T-helper 2 cell (primary cell): ENCODE measurements at places on chromosomes 12 and 14.

GRCh38 chr14:86038387-86039042 lies 508.6 kb downstream of the FLRT2 start:
- peak; percentile 0 for DNase-seq

DNA sequence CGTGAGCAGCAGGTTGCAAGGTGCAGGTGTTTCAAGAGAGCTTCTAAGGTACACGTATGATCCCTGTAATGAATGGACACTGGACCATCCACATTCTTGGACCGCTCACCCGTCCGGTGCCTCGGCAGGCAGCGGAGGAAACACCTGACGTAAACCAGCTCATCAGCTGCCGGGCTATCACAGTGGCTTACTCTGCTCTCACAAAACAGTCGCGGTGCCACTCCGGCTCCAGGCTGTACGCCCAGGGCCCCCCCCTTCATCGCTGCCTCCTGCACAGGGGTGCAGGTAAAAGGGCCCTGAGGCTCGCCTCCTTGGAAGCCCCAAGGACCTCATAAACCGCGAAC lies 436 bp downstream of the VPS33A start:
- peak; percentile 71 for DNase-seq

DNA sequence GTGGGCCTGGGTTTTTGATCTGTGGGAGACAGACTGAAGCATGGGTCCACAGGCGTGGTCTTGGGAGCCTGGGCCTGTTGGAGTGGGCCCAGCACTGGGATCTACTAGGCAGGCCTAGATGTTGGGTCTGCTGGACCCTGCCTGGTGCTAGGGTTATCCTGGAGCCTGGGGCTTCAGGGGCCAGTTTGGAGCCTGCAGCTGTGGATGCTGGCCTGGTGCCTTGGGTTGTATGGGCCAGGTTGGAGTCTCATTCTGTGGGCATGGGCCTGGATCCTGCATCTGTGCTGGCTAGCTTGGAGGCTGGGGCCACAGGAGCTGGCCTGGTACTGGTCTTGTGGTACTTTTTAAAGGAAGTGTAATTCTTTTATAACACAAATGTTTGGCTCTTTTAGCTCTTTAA lies 68.0 kb downstream of the GPHN start:
- no peak for DNase-seq

DNA sequence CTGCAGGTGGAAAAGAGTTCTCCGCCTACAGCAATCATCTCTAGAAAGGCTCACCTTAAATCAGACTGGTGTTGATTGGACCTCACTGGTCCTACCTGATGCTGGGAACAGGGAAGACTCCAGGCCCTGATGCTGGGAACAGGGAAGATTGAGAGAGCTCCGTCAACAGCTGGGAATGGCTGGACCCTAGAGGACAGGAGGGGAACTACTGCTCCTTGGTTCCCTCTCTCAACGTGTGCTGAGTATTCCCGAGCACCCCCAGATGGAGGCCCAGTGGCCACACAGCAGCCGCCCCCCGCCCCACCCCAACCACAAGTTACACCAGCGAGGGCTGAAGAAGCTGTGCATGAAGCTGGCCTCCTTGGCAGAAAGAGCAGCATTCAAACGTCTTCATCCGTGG lies 240.3 kb downstream of the SLC15A4 start:
- no peak for DNase-seq

GRCh38 chr12:104243551-104243950 lies 28.0 kb downstream of the TXNRD1 start:
- DNase-seq, result no peak

DNA sequence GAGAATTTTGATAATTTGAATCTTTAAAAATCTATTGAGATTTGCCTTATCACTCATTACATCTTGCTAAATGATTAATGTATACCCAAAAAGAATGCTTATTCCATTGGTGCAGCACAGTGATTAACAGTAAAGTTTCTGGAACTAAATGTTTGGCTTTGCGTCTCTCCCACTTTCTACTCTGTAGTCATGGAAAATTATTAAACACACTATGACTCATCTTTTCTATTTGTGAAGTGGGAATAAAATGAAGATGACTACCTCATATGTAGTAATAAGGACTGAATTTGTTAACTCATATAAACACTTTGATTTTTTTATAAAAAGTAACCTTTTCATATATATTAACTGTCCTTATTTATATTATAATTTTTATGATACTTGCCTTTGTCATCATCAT lies 118.1 kb downstream of the RERGL start:
- DNase-seq, result no peak

DNA sequence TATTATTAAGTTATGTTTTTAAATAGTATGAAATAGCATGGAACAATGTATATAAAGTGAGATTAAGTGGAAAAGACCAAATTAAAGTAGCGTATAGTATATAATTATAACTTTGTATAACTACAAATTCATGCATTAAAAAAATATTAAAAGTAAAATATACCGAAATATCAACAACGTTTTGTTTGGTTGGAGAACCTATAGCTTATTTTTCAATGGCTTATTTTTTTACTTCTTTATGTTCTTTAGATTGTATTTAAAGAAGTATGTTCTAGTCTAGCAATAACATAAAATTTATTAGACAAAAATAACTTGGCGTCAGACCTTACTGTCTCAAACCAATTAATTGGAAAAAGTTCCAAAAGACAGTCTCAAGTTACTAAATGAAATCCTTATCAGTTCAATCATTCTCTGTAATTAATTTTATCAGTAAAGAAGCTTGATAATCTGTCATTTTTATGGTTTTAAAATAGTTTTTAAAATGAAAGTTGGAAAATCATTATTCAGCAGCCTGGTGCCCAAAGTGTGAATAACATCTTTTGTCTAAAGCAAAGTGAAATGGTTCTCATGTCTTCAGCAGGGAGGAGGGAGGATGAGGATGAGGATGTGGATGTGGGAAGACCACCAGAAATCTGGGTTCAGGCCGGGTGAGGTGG lies 46.7 kb downstream of the IRAK3 start:
- no peak for DNase-seq

DNA sequence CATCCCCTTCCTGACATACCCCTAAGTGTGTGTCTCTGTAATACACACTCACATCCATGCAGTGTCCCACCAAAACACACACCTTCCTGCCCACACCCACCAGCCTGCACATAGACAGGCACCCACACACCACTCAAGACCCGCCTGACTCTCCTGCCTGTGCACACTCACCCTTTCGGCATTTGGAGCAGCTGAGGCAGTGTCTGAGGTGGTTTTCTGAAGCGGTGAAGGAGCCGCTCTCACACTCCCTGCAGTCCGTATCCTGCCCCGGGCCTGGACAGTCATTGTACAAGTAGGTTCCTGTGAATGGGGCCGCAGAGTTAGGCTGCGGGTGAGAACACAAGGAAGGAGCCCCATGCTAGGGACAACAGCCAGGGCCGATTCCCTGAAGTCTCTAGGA lies 8.3 kb downstream of the TNFRSF1A start:
- DNase-seq, result no peak

DNA sequence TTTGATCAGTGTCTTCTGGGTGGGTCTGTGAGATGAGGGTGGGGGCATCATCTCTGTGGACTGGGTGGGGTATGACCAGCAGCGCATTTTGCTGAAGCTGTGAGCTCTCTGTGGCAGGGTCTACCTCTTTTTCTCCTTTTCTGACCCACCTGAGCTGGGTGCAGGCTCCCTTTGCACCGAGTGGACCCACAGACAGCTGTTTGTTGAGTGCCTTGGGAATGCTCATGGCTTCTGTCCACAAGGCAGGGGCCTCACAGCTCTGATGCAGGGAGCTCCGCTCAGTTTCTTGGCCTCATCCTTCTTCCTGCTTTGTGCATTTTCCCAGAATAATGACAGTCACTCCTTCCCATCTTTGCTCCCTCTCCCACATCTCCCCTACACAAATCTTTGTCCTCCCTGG lies 380.6 kb downstream of the DPF3 start:
- no peak for DNase-seq

DNA sequence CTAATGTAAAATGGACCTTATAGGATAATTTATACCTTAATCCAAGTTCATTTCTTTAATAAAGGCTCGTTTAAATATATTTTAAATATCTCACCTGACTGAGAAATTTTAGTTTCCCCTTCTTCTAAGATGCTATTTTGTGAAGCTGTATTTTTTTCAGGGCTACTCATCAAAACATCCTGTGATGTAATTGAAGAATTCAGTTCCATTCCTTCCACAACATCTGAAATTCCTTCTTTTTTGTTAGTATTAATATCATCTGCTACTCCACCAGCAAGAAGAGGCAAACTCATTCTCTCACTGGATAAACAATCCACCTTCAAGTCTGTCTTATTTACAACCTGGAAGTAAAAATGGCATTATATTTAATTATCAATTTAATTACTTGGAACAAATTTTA lies 22.5 kb downstream of the LGALS3 start:
- DNase-seq, result no peak

DNA sequence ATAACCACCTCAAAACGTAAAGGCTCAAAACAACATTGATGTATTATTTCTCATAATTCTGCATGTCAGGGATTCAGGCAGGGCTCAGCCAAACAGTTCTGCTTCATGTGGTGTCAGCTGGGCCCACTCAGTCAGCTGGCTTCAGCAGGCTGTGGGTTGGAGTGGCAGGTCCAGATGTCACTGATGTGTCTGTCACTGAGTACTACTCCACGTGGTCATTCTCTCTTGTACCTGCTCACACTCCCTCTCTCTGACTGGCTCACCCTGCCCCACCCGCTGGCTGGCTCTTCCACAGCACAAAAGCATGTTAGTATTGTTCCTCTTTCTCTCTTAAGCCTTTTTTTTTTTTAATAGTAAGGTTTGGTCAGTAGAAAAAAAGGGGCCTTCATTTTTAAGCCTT lies 182.4 kb downstream of the DICER1 start:
- DNase-seq, result no peak

DNA sequence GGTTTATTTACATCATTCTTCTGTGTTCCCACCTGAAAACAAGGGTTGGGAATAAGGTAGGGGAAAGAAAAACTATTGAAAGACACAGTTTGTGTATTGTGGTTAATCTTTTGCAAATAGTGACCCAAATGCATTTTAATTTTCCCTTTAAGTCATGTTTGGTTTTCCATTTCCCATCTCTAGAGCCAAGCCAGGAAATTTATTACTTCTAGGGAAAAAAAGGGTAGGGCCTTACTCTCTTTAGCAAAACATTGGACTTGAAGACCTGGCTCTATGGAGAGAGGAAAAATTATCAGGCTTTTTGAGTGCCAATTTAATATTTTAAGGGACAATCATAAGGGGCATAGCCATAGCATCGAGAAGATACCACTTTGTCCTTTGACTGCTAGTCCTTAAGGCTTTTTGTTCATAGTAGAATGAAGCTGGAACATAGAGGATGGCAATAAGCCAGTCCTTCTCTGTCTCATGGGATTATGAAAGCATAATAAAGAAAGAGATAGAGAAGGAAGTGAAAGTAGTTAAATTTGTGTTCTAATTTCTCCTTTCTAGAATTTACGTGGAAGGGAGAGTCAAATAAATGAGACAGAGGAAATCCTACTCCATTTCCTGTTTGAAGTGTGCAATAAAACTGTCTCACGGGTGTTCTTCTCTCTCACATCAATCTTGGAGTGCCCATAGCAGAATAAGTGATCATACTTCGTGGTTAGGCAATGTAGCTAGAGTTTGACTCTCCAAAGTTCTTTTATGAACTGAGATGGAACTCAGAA lies 50.9 kb upstream of the PPFIA2 start:
- DNase-seq, result no peak

DNA sequence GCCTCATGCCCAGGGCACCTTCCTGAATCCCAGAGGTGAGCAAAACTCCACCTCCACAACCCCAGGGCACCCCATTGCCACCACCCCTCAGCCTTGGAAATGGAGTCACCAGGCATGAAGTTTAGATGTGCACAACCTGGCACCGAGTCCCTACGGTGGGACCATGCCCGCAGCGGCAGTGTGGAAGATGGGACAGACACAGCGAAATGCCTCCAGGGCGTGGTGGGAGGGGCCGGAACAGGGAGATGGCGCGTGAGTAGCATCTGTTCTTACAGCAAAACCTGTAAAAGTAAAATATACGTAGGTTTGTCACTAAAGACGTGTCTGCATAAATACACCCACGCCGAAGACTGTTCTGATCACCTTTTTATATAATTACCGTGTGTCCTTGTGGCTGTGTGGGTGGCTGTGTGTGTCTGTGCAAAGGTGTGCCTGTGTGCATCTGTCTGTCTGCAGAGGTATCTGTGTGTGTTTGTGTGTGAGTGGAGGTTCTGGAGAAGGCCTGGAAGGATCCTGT lies 17.4 kb upstream of the DEGS2 start:
- no peak for DNase-seq

DNA sequence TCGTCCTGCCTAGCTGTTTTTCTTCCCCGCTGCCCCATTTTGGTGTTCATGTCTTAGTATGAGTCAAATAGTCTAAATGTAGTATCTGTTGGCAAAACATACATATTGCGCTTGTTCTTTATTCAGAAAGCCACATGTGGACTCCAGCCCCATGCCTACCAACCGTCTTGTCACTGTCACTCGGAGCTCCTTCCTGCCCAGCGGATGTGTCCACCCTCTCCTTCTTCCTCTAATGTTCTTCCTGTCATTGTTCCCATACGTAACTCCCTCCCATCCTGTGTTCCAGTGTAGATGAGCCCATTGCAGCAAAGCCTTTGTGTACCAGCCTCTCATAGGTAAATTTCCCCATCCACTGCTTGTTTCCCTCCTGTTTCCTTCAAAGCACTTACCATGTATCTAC lies 120.5 kb downstream of the TMX1 start:
- DNase-seq, result no peak

DNA sequence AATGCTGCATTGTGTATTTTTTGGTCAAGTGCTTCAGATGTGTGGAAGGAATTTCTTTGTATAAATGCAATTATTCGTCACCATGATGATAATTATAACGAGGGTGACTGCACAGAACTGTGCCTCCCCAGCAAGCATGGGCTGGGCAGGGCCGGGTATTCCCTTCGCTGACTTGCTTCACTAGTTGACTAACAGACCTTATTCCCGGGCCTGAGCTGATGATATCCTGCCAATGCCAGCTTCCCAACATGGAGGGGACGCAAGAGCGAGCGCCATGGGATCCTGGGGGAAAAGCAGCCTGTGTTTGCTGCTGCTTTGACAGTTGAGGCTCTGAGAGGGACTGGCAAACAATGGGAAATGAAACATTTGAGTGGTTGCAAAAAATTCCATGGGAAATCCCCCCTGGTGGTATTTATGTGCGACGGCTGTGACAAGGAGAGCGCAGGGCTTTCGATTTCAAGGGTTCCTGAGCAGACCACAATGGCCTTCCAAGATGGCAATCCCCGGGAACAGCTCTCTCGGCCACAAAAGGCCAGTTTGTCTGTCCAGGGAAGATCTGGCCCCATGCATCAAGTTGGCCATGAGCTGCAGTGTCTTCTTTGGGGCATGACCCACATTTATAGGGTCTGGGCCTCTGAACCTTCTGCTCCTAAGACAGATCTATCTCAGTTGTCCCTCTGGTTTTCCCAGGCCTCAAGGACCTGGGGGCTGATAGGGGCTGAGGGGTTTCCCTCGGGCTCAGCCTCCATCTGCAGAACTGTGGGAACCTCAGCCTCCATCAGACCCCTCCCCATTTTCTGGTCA lies 21.9 kb upstream of the MAP1LC3B2 start:
- DNase-seq, result no peak

DNA sequence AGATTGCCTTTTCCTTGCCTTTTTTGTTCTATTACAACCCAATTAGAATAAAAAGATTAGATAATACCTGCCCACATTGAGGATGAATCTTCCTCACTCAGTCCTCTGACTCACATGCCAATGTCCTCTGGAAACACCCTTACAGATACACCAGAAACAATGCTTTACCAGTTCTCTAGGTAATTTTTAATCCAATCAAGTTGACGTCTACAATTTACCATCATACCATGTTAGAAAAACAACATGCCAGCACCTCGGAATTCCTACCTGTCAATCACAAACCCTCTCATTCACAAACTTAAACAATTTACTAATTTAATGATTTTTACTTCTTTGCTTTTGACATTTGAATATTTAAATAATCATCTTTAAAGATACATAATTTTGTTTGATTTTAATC lies 953.8 kb downstream of the TRHDE start:
- no peak for DNase-seq

GRCh38 chr12:63313139-63313538 lies 162.1 kb upstream of the AVPR1A start:
- DNase-seq, result no peak
